ENCODE measurements at places on chromosomes 5 and 9.

- no peak for DNase-seq
These were observed 135.8 kb downstream of the PCSK1 start for GRCh38 chr5:96297290-96297689.

DNA sequence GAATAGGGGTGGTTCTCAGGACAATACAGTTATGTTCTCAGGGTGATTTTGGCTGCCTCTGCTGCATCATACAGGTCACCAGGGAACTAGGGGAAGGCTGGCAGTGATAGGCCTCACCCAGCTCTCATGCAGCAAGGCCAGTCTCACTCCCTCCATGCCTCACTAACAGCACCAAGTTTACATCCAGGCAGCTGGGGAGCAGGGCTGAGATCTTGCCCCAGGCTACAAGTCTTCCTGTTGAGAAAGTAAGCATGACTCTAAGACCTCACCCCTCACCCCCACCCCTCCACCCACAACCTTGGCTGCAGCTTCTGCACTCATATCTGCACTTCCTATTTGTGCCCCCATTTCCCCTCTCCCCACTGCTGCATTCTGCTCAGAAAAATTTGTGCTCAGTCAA lies 481.2 kb downstream of the ACTL7B start:
- DNase-seq = no peak

- DNase-seq = no peak
These were observed 25.7 kb upstream of the FAM81B start for GRCh38 chr5:95365302-95366095.

GRCh38 chr5:154723740-154724505 lies 31.3 kb upstream of the LARP1 start:
- DNase-seq = peak; percentile 73

DNA sequence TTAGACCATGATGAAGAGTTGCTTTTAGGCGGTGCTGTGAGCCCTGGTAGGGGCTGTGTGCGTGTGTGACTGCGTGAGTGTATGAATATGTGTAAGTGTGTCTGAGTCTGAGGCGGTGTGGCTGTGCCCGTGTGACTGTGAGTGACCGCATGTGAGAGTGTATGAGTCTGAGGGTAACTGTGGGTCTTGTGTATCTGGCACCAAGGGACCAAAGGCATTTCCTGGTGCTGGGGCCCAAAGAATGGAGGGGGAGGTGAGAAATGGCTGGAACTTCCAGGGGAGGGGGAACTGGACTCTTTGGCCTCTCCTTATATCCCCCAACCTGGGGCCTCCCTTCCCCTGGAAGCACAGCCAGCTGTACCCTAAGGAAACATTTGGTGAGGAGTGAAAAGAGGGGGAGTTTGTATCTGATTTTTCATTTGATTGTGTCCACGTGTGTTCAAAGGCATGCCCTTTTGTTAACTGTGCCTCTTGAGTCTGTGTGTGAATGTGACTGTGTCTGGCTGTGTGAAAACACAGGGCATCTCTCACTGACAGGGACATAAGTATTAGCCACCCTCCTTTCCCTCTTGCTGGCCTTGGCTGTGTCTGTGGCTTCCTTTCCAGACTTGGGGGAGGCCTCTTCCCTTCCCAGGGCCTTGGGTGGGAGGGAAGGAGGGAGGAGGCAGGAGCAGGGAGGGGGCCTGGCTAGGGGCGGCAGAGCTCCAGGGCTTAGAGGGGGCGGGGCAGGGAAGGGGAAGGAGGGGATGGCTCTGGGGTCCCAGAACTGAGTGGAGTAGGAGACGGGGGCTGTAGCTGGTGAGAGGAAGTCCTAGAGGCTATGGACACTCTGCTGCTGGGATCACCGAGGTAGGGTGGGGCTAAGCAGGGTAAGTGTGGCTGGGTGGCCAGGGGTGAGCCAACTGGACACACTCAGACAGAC lies 1.4 kb downstream of the IL11RA start:
- DNase-seq = no peak

- no peak for DNase-seq
These were observed 281.9 kb downstream of the DNAH5 start for GRCh38 chr5:13662626-13663025.

DNA sequence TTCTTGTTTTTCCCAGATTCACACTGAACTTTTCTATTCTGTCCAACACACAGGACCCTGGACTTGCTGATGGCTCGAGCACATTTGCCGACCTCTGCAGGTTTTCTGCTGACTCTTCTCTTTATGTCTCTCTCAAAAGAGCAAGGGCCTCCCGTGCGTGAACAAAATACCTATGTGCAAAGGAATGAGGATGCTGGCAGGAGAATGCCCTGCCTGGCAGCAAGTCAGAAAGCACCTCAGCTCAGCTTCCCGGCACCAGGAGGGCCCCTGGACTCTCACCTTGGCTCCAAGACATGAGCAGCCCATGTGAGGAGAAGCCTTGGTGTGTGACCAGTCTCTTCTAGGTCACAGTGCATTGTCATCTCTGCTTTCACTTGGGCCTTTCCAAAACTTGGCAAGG lies 36.1 kb downstream of the PAPPA start:
- no peak for DNase-seq

GRCh38 chr5:106140101-106140500 lies 1530.6 kb downstream of the EFNA5 start:
- DNase-seq = no peak

DNA sequence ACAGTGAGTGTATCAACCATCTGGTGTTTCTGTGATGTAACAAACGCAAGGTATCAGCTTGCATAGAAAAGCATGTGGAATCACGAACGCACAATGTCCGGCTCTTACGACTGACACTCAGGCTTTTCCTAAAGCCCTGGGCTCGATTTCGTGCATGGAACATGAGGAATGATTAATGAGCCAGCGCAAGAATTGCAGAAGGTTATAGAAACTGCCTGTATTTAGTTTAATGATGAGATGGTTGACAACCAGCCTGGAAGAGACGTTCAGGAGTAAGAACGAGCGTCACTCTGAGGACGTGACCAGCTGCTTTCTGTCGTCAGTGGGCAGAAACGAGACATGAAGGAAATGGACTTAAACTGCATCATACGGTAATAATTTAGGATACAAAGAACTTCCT lies 497.6 kb downstream of the IRX1 start:
- DNase-seq = no peak

DNA sequence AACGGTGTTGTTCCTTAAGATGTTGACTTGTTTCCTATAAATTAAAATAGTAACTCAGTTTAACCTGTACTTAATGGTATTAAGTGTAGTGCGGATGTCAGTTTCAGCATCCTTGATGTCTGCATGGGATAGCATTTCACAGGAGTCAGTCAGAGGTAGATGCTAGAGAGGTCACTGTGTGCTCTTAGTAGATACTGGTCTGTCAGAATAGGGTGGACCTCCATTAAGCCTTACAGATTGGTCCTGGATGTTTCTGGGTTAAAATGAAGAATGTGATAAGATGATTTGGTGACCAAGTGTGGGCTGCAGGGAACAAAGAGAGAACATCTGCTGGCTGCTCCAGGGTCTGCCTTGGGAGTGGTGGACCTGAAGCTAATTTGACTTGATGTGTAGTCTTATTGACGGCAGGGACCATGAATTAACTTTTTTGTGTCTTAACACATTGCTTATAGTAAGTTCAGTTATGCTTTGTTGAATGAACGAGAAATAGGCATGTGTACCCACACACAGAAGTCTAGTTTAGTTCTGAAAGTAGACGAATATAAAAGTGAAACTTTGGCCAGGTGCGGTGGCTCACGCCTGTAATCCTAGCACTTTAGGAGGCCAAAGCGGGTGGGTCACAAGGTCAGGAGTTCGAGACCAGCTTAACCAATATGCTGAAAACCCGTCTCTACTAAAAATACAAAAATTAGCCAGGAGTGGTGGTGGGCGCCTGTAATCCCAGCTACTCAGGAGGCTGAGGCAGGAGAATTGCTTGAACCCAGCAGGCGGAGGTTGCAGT lies 12.5 kb downstream of the RAB24 start:
- DNase-seq = no peak

GRCh38 chr5:176574297-176574591 lies 25.1 kb downstream of the CDHR2 start:
- DNase-seq = no peak

DNA sequence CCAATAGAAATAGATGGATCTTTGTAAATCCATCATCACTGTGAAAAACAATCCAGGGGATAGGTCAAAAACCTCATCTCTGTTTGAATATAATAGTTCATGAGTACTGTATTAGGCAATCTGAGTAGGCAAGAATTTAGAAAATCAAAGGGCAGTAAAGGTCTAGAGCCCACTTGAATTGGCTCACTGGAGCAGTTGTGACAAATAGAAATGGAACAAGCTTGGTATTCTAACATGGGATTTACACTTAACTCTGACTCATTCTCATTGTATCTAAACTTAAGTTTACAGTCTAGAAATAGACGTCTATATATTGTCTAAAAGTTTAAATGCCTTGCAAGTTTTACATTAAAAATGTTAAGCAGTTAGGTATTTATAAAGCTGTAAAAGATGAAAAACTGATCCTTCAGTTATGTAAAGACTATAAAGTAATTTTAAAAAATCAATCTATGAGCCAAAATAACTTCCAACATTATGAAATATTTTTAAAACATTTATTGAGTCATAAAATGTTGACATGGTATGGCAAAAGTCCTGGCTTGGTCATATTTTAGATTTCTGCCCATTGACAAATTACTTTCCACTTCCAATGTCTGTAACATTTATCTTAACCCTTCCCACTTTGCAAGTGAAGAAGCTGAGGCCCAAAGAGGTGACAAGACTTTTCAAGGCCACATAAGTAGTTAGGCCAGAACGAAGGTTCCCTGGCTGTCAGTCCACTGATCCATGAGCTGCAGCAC lies 203.7 kb upstream of the NREP start:
- no peak for DNase-seq

- peak; percentile 46 for DNase-seq
These were observed 18.6 kb downstream of the CTNNAL1 start for GRCh38 chr9:108994695-108995094.

DNA sequence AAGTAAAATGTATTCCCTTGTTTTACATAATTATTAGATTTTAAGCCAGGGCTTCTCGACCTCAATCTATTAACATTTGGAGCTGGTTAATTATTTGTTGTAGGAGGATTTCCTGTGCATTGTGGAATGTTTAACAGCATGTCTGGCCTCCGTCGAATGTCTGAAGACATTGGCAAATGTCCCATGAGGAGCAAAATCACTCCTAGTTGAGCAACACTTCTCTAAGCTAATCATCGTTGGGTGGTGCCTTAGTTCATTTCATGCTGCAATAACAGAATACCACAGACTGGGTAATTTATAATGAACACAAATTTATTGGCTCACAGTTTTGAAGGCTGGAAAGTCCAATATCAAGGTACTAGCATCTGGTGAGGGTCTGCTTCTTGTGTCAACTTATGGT lies 13.4 kb upstream of the VPS13A start:
- DNase-seq = no peak

GRCh38 chr5:142685418-142686209 lies at the start of gene FGF1:
Gene FGF1 (minus strand): TSS chr5:142686090. CDS start chr5:142614127, 71,963 bp downstream.
- DNase-seq = peak; percentile 69

DNA sequence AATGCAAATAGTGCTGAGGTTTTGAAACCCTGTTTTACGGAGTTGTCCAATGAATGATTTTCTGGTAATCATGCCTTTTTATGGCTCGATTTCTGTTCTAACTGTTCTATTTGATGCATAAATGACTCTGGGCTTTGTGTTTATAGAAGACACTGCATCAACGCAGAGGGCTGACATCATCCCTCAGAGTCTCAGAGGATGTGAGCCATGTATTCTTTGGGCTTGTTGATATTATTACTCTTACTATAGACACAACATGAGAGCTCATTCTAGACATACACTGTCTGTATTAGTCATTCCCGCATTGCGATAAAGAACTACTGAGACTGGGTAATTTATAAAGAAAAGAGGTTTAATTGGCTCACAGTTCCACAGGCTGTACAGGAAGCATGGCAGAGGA lies 31.6 kb downstream of the CDH6 start:
- no peak for DNase-seq

- no peak for DNase-seq
These were observed 9.2 kb upstream of the SHOC1 start for GRCh38 chr9:111803924-111804323.

DNA sequence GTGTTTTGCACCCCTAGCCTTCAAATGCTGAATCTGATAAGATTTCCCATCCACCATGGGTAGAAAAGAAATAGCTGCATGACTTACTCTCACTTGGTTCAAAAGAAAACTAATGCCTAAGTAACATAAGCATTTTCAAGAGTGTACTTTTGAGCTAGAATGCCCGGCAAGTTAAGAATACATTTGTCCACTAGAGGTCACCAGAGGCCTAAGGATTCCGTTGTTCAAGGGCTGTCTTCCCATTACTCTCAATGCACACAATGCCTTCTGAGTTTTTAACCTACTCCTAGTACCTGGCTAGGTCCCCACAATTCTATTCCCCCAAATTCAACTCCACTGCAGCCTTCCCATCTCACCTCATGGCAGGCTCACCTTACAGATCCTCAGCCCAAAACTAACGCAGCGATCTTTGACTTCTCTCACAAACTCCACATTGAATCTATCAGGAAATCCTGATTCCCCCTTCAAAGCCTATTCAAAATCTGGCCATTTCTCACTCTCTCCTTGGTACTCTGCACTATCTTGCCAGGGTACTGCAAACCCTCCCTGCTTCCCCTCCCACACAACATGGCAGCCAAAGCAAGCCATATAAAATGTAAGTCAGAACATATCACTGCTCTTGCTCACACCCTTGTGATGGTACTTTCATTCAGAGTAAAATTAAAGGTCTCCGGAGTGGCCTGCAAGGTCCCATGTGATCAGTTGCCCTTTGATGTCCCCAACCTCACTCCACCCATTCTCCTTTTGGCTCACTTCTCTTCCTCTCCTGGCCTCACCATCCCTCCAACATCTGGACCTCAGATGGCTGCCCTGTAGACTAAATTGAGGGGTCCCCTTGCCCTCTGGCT lies 13.4 kb downstream of the OXCT1 start:
- DNase-seq = peak; percentile 89

DNA sequence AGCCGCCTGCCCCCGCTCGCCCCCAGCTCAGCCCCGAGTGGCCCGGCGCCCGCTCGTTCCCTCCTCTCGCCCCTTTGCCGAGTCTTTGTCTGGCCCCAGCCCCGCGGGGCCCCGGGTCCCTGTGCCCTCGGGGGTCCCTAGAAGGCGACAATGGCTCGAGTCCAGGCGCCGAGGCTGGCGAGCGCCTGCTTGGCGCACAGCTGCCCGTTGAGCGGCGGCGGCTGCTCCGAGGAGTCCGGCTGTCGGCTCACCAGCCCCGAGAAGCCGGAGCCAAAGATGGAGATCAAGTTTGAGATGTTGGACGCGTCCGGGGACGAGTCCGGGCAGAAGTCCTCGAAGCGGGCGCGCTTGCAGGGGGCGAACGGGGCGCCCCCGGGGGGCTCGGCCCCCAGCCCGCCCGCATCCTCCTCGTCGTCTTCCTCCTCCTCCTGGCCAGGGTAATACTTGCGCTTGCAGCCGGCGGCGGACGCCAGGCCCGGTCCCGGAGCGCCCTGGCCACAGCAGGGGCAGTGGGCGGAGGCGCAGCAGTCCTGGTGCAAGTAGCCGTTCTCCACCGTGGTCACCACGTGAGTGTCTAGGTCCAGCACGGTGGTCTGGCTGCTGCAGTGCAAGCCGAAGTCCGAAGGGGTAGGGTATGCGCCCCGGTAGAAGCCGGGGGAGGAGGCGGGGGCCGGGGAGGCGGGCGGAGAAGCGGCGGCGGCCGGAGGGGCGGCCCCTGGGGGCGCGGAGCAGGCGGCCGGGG lies 1.2 kb downstream of the IER5L start:
- peak; percentile 44 for DNase-seq
